Activated CD4-positive, alpha-beta memory T cell treated with anti-CD3 and anti-CD28 coated beads, Interleukin-2, amount 10 ng/mL, durations not matched to agents 7 days and 5 days (primary cell): ENCODE measurements at places on chromosomes 7 and 10. TPM values are rescaled to one million over a fixed set of nuclear protein-coding genes. Genes with fewer than 3 reads are reported as not detected.

DNA sequence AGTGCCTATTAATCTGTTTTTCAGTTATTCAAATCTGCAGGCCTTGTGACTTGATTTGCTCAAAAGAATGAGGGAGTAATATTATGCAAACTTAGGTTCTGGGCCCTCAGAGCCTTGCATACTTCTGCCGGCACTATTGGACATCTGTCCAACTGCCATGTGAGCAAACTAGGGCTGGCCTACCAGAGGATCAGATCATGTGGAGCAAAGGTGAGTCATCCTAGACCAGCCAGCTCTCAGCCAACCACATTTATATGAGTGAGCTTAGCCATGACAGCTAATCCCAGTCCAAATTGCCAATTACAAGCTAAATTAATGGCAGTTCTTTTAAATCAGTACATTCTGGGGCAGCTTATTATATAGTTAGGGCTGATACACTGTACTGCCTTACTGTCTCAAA, 69.6 kb downstream of the SDHAF3 start:
- DNase-seq, result no peak

The LRRC18 gene
- not detected for total RNA-seq

The ADCYAP1R1 gene
- total RNA-seq, result not detected

DNA sequence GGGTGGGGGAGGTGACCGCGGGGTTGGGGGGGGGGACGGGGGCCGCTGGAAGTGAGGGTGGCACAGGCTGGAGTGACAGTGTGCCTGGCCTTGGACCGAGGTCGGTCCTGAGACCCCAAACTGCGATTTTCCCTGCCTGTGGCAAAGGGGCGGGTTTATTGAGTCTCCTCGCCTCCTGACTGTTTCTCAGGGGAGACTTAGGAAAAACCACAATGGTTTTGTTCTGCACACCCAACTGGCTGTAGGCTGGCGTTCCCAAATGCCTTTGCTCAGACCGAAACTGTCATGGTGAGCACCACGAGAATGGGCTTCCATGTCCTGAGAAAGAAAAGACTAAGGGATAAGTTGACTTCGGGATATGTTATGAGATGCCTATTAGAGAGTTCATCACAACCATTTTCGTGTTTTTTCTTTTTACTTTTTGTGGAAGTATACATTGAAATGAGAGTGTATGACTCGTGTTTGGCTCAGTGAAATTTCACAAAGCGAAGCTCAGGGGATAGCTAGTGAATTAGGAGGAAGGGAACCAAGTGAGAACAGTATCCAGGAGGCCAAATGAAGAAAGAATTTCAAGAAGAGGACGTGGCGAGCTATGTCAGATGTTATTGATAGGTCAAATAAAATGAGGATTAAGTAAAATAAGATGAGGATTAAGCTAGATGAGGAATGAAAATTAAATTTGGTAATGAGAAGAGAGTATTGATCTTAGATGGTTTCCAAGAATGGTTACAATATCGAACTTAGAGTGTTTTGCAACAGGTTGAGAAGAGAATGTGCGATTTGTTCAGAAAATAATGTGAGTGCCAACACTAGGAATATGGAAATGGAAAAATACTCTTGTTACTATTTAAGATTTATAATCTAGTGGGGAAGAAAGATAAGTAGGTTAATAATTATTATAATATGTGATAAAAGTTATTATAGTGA, 918 bp downstream of the NET1 start:
- DNase-seq, result no peak

DNA sequence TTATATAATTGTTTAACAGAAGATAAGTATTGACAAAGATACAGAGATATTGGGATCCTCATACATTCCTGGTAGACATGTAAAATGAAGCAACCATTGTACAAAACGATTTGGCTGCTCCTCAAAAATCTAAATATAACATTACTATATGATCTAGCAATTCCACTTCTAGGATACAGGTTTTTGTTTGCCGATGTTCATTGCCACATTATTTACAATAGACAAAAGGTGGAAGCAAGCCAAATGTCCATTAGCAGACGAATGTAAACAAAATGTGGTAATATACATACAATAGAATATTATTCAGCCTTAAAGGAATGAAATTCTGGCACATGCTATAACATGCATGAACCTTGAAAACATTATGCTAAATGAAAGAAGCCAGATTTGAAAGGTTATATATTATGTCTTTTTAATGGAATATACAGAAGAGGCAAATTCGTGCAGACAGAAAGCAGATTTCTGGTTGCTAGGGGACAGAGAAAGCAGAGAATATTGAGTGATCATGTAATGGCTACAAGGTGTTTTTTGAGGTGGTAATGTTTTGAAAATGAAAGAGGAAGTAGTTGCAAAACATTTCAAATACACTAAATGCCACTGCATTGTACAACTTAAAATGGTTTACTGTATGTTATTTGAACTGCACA, 44.9 kb downstream of the POLR1F start:
- DNase-seq, result no peak

DNA sequence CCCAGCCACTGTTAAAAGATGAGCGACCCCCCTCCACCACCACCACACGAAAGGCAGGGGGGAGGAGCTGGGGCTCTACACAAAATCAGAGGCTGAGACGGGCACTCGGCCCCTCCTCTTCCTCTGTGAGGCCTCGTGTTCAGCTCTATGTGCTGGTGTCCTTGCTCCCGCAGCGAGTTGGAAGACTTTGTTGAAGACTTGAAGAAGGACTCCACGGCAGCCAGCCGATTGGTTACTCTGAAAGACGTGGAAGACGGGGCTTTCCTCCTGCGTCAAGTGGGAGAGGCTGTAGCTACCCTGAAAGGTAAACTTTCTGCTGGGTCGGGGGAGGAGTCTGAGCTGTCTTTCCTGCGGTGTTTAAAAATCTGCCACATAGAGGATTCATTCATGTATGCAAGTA, 203.7 kb downstream of the ARHGAP21 start:
- DNase-seq, result peak; percentile 22

- no peak for DNase-seq
These were observed 15.8 kb upstream of the OPALIN start for GRCh38 chr10:96374639-96374984.

DNA sequence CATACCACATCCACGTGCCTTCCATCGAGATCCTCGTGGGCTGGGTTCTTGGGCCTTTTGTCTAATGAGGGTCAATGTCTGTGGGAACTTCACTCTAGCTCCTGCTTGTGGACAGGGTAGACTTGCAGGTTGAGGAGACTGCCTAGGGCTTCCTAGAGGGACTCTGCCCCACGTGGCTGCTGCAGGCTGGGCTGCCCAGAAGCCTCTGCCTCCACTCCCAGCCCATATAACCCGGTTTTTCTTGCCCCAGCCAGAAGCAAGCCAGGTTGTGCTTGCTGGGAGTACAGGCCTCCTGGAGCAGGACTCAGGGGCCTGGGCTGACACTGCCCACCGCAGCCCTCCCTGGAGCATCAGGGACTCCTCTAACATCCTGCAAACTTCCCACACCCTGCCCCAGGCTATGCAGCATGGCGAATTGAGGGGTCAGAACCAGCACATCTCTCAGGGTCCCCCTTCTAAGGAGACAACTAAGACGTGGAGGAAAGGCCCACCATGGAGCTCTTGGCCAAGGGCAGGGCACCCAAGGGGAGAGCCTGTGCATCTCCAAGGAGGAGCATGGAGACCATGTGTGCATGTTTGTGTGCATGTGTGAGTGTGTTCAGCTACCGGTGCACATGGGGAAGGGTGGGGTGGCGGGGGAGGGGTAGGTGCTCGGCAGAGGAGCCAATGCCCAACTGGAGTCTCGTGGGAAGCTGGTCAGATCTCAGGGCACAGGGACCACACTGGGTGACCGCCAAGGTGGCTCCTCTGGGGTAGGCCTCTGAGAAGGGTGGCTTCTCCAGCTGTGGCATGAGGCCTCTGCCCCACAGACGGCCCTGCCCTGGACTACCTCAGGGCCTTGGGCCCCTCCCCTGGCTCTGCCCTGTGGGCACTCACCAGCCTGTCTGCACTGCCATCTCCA, 62.6 kb downstream of the RASGEF1A start:
- peak; percentile 16 for DNase-seq

GRCh38 chr10:114684822-114685209, 26.7 kb upstream of the ABLIM1 start:
- no peak for DNase-seq

- DNase-seq, result no peak
These were observed 111.2 kb upstream of the KLF6 start for GRCh38 chr10:3896161-3896560.

The CTNNA3 gene
- 0.78 TPM for total RNA-seq

- DNase-seq, result no peak
These were observed 727.3 kb downstream of the AUTS2 start for GRCh38 chr7:70325509-70326101.

GRCh38 chr7:82685214-82685613, 241.6 kb upstream of the CACNA2D1 start:
- no peak for DNase-seq

The SFTPD gene
- total RNA-seq, result not detected

The CYP2C19 gene
- 0.13 TPM for total RNA-seq

- DNase-seq, result no peak
These were observed 1676.7 kb downstream of the REEP3 start for GRCh38 chr10:65197935-65198334.

The PTPRZ1 gene
- total RNA-seq, result not detected

The PTF1A gene
- not detected for total RNA-seq
